NCI-H1048 (cell line): ENCODE measurements at places on chromosomes 11 and 22.

GRCh38 chr11:17554487-17554886 lies 7.4 kb downstream of the OTOG start:
- DNase-seq, result no peak

- no peak for DNase-seq
Observed at GRCh38 chr11:71466358-71466757, 13.4 kb downstream of the NADSYN1 start.

GRCh38 chr11:2788168-2789071 lies 88.6 kb upstream of the KCNQ1OT1 start:
- DNase-seq, result no peak

DNA sequence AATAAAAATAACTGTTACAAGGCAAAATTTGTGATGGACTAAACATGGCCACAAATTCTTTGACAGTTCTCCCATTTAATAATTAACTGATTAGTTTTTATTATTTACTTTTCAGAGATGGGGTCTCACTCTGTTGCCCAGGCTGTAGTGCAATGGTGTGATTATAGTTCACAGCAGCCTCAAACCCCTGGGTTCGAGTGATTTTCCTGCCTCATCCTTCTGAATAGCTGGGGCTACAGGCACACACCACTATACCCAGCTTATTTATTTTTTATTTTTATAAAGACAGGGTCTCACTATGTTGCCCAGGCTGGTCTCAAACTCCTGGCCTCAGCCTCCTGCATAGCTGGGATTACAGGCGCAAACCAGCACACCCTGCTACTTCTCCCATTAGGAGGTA lies 4.5 kb upstream of the PATL1 start:
- no peak for DNase-seq

- no peak for DNase-seq
Observed at GRCh38 chr11:11380340-11380739, 27.3 kb upstream of the CSNK2A3 start.

DNA sequence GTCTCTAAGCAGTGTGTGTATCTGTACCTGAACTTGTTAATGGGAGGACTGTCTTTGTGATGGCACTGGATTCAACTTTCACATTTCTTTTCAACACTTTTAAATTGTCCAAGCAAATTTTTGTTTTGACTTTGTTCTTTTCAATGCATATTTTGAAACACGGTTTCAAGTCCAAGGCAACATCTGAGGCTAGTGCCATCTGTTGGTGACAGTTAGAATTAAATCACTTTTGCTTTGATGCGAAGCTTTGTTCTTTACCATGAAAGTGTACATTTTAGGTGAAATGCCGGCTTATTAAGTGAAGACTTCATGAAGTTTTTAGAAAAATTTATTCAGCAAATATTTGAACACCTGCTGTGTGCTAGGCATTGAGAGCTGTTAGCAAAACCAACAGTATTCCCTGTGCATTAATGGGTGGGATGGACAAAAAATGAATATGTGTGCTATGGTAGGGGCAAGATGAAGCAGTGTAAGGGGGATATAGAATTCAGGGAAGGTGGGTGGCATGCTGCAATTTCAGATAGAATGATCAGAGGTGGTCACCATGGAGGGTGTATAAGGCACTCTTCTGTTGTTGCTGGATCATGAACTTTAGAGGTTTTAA lies 70.2 kb downstream of the DDX10 start:
- DNase-seq, result no peak

- DNase-seq, result no peak
Observed at GRCh38 chr11:129800655-129801054, 15.0 kb upstream of the TMEM45B start.

DNA sequence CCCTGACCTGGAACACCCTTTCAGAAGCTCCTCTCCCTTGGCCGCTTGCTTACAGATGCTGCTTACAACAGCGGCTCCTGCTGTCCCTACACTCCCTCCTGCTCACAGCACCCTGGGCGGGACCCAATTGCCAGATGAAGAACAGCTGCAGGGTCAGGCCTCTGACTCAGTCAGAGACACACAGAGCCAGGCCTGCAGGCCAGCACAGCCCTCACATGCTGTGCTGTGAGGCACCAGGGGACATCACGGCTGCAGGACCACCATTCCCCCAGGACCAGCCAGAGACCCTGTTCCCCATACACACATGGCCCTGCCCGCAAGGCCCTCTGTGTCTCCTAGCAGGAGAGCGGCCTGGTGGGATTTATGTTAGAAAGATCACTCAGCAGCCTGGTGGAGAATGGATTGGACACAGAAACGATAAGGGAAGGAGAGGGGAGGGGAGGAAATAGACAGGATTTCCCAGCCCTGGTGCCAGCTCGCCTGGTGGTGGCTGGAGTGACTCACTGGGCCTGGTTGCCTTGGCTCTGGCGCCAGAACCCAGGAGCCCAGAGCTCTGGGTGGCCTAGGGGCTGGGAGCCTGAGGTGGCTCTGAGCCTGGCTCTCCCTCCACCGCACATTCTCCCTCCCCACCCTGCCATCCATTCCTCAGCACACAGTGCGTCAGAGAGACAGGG lies 6.7 kb downstream of the CAPN5 start:
- no peak for DNase-seq

GRCh38 chr11:27783701-27784355 lies 83.6 kb upstream of the BDNF start:
- no peak for DNase-seq

- DNase-seq, result no peak
Observed at GRCh38 chr11:22786475-22786874, 43.1 kb downstream of the SVIP start.

DNA sequence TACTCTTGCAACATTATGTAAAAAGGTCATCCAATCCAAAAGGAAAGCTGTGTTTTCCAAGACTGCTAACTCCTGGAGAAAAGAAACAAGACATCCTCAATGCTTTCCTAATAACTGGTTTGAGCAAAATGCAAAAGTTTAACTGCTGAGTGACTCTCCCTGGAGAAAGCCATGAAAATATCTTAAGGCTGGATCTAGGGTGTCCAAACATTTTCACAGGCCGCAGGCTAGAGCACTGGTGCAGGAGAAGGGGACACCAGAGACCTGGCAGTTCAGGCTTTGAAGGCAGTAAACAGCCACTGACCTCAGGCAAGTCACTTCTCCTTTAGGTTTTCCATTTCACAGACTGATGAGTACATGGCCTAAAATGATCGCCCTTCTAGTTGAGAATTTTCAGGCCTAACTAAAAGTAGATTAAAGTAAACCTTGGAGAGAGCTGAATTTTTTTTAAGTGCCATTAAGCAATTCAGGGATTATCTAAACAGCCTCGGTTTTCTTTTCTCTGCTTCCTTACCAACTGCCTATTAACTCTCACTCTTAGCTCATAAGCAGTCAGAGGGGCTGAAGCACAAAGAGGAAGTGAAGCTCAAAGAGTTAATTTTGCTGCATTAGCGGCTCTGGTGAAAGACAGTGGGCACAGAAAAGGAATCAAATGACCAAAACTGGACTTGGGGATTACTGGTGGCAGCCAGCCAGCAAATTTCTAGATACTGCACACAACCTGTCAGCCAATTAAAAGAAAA lies 2.3 kb downstream of the CHKA start:
- DNase-seq, result no peak

GRCh38 chr22:47173535-47174021 lies 411.1 kb downstream of the TBC1D22A start:
- no peak for DNase-seq

GRCh38 chr11:46051102-46051501 lies 70.2 kb downstream of the PHF21A start:
- no peak for DNase-seq

DNA sequence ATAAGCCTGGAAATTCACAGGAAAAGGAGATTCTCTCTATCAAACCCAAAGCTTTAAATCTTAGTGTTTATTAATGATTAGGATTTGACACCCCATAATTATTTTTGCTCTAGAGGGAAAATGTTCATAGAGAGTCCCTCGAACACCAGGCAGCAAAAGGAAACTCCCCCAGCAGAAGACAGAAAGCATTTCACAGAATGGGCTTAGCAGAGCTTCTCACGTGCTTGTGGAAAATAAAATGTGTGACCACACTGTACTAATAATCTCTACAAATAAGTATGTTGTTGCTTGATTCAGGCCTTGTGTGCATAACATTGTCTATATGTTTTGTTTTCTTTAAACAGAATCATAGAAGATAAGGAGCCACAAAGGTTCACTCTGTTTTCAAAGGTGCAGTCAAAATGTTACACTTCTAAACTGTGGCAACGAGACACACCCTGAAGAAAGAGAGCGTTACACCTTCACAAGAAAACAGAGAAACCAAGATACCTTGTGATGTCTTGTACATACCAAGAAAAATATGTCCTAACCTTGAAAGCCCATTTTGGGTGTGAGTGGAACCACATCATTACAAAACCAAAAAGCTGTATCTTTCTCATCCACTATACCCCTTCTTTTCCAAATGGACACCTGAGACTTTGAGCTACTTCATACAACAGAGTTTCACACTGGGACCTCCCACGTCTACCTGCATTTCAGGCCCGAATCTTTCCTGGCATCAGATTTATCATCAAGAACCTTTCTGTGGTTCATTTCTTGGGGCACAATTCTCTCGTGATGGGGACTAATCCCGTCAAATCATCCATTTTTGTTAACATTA lies 282.5 kb downstream of the ETS1 start:
- DNase-seq, result no peak

DNA sequence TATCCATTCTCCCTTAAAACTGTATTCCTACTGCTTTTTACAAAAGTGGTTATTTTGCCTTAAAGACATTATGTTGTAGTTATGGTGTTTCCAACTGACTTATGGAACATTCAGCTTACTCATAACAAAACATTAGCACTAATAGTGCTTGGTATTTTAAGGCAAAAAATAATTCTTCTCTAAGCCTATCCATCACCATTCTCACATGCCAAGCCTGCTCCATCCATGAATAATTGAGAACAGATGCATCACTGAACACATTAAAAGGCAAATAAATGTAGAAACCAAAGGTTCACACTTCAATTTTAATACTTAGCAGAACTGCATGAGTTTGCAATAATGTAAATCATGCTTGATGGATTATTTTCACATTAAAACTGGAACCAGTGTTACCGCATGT lies 42.3 kb upstream of the DDI1 start:
- DNase-seq, result no peak

- DNase-seq, result no peak
Observed at GRCh38 chr11:71490044-71490730, 36.9 kb upstream of the KRTAP5-7 start.

DNA sequence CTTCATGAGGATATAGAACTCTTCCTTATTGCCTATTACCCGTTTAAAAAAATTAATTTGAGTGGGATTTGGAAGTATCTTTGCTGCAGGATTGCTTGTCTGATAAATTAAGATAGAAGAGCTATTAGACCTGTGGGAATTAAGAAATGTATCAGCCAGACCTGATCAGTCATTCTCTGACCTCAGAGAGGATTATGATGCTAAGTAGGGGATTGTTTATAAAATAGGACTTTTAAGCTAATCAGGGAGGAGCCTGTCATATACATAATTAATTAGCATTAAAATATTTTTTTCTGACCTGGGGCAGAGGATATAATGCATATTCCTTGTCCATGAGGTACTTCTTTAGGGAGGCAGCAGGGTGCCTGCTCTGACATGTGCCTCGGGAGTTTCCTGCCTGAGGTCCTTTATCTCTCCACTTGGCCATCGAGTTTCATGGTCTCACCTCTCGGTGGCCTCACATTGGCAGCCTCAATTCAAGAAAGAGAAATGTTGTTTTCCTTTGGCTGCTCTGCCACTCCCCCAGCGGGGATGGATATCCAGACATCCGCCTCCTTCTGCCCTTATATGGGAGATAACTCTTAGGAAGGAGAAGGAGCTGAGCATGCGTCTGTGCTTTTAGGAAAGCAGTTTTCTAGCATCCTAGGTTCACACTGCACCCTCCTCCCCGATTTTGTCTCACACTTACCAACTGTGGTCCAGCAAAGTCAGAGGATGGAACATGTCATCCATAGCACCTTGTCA lies 41.1 kb downstream of the DIXDC1 start:
- DNase-seq, result no peak

GRCh38 chr11:115267871-115268270 lies 236.3 kb downstream of the CADM1 start:
- DNase-seq, result no peak

GRCh38 chr22:31425331-31426050 lies 26.1 kb downstream of the DRG1 start:
- DNase-seq, result no peak

DNA sequence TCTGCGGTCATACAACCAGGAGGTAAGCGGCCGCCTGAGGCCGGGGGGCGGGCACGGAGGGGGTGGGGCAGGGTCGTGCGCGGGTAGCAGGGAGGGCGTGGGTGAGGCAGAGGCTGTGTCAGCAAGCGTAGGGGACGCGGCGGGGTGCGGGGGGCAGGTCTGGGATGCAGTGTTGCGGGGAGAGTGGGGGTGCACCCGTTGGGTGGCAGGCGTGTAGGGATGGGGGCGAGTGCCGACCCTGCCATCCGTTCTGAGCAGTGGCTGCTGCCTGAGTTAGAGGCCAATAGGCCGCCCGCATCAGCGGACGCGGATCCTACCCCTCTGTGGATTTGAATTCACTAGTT lies 1.4 kb downstream of the RIC8A start:
- no peak for DNase-seq

DNA sequence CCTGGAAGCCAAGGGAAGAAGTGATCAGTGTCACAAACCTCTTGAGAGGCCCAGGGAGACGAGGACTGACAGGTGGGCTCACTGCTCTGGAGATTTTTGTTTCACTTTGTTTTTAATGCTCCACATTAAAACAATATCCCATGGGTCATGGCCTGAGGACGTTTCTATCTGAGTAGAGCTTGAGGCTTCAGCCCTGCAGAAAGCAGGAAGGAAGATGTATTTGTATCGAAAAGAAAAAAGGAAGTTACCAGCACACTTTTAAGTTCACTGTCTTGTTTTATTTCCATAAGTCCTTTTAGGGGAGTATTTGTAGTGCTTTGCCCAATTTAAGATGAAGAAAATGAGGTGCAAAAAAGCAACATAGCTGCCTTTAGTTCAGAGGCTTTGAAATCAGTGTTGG lies 191.1 kb downstream of the GRIK4 start:
- no peak for DNase-seq

DNA sequence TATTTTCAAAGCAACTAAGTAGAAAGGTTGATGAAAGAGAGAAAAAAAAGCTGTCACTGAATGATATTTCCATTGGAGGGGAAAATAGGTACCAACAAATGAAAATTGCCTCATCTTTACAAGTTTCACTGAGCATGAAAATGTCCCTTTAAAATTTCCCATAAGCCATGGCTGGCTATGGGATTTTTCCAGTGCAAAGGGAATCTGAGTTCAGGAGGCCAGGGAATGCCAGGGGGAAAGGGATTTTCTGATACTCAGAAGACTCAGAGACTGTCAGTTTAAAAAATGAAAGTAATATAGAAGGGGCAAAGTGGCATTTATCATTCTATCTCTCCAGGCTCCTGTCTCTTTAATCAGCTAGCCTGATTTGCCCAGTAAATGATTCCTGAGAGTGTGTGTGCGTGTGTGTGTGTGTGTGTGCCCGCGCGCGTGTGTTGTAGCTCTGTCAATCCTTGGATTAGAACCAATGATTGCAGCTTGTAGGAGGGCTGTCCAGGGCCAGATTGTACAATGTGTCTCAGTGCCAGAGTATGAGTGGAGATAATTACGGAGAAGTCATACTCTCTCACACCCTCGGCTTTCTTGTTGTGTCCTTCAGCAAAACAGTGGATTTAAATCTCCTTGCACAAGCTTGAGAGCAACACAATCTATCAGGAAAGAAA lies at the start of gene NTM:
NTM (plus strand) TSS at position 526 of the 662 bp plus-strand sequence.
- DNase-seq, result no peak
